ENCODE measurements at places on chromosomes 1 and 21.

GRCh38 chr1:197391303-197392226 is 123.5 kb downstream of the CRB1 start:
- no peak for DNase-seq

GRCh38 chr1:239987103-239987745 is 104.5 kb upstream of the FMN2 start:
- peak; percentile 26 for DNase-seq

DNA sequence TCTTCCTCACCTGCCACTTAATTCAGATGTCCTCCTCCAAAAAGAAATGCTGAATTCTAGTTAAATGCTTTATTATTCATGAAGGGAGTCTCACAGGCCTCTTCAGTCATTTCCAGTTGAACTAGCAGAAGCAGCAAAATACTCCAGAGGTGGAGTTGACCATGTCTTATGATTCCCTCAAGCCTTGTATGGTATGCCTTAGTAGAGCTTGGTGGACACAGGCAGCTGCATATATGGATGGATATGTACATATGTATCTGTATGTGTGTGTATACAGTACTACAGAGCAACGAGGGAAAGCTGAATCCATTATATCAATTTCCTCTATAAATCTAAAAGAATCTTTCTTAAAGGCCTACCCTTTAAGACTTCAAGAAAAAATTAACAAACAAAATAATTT is 83.6 kb upstream of the HP1BP3 start:
- DNase-seq = no peak

DNA sequence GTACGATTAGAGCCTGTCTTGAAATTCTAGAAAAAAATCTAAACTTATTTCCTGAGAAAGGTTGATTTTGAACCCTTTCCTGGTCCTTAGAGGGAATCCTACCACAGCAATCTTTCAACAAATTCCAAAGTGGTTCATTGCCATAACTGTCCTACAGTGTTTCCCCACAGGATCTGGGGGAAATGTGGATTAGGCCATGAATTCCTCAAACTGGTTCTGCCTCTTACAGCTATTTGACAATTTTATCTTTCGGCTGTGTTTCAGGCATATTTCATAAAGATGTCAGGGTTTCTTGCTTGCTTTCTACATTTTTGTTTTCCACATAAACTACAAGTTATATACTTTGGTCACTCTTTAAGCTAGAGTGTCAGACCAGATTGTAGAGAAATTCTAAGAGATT is 544 bp upstream of the ZP4 start:
- DNase-seq = no peak

- DNase-seq = no peak
Observed at GRCh38 chr1:86273066-86273465, 116.5 kb upstream of the COL24A1 start.

DNA sequence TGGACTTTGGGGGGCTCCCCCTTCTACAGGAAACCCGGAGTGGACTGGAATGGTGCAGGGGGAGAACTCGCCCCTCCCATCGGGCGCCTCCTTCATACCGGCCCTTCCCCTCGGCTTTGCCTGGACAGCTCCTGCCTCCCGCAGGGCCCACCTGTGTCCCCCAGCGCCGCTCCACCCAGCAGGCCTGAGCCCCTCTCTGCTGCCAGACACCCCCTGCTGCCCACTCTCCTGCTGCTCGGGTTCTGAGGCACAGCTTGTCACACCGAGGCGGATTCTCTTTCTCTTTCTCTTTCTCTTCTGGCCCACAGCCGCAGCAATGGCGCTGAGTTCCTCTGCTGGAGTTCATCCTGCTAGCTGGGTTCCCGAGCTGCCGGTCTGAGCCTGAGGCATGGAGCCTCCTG is at the start of gene TNFRSF14:
TNFRSF14 (plus strand) TSS at position 95 of the 401 bp plus-strand sequence; CDS start at position 389, 294 bp downstream.
- DNase-seq = no peak

DNA sequence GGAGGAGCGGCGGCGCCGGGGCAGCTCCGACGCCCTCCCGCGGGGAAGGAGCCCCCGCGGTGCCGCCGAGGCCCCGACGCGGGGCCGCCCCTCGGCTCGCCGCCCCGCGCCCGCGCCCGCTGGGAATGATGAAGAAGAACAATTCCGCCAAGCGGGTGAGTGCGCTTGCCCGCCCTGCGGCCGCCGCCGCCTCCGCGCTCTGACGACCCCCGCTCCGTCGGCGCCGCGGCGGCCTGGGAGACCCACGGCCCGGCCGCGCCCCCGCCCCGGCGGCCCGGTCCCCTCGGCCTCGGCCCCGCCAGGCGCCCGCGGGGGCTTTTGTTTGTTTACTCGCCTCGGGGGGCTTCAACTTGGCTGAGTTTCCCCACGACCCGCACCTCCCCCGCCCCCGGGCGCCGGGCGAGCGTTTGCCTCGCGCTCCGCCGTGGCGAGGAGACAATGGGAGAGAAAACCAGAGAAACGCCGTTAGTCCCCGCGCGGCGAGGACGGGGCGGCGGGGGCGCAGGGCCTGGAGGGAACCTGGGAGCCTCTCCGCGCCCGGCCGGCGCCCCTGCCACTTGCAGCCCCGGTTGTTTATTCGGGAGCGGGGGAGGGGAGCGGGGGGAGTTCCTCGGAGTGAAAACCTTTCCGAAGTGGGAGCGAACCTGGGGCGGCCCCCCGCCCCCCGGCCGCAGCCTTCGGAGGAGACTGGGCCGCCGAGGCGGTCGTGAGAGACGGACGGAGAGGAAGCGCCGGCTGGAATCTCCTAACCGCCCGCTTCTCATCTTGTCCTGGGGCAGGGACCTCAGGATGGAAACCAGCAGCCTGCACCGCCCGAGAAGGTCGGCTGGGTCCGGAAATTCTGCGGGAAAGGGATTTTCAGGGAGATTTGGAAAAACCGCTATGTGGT is 661 bp downstream of the PLEKHO1 start:
- DNase-seq = peak; percentile 43

- no peak for DNase-seq
Observed at GRCh38 chr1:245195398-245195797, 40.6 kb downstream of the KIF26B start.

DNA sequence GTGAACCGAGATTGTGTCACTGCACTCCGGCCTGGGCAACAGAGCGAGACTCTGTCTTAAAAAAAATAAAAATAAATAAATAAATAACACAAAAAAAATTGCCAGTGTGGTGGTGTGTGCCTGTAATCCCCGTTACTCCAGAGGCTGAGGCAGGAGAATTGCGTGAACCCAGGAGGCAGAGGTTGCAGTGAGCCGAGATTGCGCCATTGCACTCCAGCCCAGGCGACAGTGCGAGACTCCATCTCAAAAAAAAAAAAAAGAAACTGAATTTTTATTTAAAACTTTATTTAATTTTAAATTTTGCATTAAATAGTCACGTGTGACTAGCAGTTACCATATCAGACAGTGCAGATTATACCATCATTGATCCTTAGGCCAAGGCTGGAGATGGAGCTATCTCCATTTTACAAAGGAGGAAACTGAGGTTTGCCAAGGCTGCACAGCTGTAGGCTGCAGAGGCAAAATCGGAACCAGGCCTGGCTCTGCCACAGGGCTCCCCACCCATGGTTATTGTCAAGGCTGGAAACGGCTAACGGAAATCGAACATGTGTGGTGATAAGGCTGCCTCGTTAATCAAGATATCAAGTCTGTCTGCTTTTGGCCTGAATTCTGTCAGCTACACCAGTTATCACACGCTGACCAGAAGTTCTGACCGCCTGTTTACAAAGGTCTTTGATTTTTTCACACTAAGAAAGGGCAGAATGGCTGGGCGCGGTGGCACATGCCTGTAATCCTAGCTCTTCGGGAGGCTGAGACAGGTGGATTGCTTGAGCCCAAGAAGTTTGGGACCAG is 20.5 kb downstream of the HSPG2 start:
- DNase-seq = no peak

GRCh38 chr21:35368326-35368725 is 319.2 kb upstream of the RUNX1 start:
- no peak for DNase-seq

DNA sequence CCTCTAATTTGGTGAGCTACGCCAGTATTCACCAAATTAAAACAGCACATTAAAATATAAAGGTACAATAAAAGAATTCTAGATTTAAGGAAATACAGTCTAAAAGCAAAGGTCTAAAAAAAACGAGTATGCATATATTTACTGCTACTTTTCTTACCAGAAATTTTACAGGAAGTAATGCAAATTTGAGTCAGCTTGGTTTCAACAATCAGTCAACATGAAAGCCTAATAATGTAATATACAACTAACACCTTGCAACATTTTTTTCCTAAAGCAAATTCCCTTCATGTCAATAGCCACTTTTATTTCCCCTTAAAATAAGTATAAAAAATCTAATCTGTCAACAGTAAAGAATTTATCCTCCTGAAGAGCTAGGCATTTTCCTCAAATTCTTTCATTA is 11.9 kb downstream of the PTP4A2 start:
- DNase-seq = no peak

Measured in endothelial cell (in vitro differentiated cells).